ENCODE measurements at places on chromosomes 12 and 14.

DNA sequence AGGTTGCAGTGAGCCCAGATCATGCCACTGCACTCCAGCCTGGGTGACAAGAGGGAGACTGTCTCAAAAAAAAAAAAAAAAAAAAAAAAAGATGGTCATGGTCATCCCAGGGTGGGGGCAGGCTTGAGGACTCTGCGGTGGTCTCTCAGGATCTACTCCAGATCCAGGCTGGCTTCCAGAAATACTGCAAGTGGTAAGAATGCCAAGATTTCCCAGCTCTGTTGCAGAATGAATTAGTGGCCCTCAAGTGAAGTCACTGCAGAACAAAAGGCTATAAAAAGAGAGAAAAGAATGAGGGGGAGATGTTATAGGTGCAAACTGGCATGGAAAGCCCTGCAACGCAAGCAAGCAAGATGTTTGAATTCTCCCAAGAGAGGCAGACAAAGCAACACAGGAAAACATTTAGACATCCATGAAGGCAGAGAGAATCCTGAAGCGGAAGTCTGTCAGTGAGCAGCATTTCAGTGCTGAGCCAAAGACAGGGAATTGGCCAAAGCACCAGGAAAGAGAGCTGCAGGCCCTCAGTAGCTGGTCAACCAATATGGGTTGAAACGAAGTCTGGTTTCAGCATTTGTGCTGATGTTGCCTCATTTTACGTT, 31.9 kb upstream of the ETFBKMT start:
- DNase-seq = no peak

GRCh38 chr12:52437508-52437907, 3.3 kb upstream of the KRT75 start:
- no peak for DNase-seq

GRCh38 chr14:56121816-56122215, 3.6 kb downstream of the PELI2 start:
- DNase-seq = no peak

- DNase-seq = no peak
Measured at GRCh38 chr14:47252802-47253201, 422.6 kb downstream of the MDGA2 start.

DNA sequence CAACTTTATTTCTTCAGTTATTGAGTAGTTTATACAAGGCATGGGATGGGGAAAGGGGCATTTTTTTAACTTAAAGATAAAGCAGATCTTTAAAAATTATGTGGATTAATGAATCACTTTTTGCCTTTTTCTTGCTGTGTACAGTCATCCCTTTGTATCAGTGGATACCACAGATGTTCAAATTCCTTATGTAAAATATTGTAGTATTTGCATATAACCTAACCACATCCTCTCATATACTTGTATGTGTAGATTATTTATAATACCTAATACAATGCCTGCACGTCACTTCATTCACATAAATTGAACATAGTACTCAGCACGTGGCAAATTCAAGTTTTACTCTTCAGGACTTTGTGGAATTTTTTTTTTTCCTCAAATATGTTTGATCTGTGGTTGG, 66.5 kb upstream of the MON2 start:
- no peak for DNase-seq

- DNase-seq = no peak
Measured at GRCh38 chr12:69908203-69908602, 83.2 kb downstream of the MYRFL start.

DNA sequence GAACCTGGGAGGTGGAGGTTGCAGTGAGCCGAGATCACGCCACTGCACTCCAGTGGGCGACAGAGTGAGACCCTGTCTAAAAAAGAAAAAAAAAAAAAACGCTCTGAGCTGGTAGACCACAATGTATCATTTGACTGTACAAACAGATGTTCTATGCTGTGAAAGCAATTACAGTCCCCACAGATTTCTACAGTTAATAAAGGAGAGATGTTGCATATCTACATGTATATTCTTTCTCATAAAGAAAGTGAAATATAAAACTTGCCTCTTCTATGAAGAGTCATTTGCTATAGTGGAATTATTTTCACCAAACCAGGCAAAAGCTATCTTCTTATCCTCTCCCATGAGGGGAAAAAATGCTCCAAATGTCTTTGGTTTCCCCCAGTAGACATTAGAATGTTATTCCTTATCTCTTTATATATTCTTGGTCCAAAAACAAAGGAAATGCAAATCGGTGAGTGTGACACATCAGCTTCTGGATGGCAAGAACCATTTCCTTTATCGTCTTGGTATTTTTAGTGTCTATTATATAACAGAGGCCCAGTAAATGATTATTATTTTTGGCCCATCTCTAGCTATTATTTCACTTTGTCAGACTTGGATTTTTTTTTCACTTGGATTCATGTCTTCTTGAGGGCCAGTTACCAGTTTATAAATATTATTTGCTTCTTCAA, 230.4 kb downstream of the SSPN start:
- DNase-seq = peak; percentile 40

DNA sequence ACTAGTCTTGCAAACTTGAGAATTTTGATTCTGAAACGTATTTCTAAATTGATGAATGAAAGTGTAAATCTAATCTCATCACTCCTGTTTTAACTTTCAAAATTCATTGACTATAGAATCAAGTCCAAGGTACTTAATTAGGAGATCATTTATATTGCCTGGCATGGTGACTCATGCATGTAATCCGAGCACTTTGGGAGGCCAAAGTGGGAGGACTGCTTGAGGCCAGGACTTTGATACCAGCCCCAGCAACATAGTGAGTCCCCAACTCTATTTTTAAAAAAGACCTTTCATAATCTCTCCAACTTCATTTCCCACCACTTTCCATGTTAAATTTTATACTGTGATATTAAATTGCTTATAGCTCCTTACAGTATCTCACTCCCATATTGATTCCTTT, 3.0 kb upstream of the MIPOL1 start:
- no peak for DNase-seq

DNA sequence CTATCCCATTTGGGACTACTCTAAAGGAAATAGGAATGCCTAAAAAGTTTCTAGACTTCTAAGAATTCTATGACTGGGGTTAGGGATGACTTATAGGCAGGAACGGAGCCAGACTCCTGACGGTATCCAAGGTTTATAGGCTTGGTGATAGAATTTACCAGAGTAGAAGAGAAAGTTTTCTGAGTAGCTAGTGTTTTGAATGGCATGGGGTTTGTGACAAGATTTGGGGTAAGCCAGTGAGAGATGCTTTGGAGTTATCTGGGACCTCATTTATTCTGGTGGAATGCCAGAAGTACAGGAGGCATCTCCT, 444.6 kb downstream of the RAD51B start:
- no peak for DNase-seq

- DNase-seq = peak; percentile 51
Measured at GRCh38 chr14:39841088-39841487, 408.9 kb upstream of the FBXO33 start.

GRCh38 chr14:36856095-36856878, 194.6 kb downstream of the PAX9 start:
- DNase-seq = no peak

DNA sequence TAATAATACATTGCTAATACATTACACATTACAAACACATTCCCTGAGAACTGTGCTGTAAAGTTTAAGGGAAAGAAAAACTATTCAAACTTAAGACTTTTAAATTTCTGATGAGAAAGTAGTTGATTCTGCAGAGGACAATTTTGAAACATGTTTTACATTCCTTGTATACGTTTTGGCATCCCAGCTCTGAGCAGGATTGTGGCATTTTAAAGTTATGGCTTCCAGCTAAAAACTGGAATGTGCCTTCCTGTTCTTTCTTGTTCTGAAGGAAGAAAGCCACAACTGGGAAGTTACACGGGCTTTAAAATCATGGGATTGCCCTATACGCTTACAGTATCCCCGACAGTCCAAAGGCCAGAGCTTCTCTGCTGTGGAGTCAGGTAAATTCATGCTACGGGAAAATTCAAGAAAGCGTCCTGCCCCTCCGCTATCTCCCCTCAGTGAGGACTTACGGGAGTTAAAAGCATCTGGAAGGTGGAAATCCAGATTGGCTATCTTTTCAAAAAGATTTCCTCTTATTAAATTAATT, 10.8 kb upstream of the KLHL42 start:
- DNase-seq = no peak

- DNase-seq = no peak
Measured at GRCh38 chr12:91373086-91373485, 190.5 kb upstream of the DCN start.

GRCh38 chr12:26919216-26919555, 18.6 kb downstream of the INTS13 start:
- DNase-seq = no peak

GRCh38 chr14:100065111-100065871, at the start of gene EVL:
TSS of gene EVL (plus strand) at chr14:100065422. CDS start at chr14:100065501, 79 bp downstream.
- peak; percentile 92 for DNase-seq

- peak; percentile 85 for DNase-seq
Measured at GRCh38 chr14:91418387-91419043, 895 bp upstream of the CCDC88C start.

DNA sequence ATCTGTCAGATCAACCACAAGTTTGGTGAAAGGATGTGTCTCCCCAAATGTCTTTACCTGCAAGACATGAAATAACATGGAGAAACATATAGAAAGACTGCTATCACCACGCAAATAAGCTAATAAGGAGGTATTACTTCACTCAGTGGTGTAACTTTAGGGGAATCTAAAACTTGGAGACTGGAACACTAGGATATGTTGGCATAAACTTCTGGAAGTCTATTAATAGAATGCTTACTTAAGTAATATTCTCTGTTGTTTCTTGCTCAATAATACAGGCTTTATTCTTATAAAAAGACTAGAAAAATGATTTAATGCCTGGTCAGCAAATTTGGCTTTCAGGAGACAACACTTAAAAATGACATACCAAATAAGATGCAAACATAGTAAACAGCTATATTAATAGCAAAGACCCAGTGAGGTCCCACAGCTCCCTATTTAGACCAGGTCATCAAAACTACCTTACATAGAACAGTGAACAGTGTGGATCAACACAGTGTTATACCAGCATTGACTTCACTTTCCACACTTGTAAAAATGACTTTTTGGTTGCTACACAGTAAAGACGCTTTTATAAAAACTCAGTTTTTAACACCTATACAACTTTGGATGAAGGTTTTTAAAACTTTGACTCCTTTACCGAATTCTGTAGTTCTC, 18.9 kb upstream of the HAL start:
- no peak for DNase-seq

DNA sequence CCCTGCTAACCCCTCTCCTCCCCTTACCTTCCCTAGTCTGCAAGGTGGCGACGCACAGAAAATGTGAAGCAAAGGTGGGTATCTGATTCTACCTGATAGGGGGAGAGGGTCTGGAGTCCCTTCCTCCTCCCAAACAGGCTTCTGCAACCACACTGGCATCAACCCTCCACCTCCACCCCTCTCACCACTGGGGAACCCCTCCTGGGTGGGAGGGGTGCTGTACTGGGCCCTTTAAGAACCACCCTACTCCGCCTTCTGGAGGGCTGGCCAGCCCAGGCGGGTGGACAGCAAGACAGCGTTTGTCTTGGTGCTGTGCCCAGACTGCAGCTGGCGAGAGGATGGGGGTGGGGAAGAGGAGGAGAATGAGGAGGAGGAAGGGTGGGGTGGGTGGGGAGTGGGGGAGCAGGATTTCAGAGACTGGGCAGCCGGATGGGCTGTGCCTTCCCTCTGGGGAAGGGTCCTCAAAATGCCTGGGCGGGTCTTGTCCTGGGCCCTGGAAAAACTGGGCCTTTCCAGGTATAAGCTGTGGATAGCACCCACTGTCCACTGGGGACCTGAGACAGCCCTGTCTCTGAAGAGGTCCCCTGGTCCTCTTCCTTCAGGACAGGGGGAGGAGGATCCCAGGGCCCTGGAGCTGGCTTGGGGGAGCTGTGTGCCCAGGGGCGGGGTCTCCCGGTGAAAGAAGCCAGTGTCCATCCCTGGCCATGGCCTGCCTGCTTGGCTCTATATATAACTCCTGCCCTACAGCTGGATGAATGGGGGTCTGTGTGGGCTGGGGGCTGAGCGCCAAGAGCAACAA, 2.8 kb downstream of the TNS2 start:
- DNase-seq = no peak

- DNase-seq = peak; percentile 70
Measured at GRCh38 chr12:92827836-92828431, 101.2 kb downstream of the EEA1 start.

- DNase-seq = no peak
Measured at GRCh38 chr12:101470939-101471338, 4.2 kb upstream of the SPIC start.

DNA sequence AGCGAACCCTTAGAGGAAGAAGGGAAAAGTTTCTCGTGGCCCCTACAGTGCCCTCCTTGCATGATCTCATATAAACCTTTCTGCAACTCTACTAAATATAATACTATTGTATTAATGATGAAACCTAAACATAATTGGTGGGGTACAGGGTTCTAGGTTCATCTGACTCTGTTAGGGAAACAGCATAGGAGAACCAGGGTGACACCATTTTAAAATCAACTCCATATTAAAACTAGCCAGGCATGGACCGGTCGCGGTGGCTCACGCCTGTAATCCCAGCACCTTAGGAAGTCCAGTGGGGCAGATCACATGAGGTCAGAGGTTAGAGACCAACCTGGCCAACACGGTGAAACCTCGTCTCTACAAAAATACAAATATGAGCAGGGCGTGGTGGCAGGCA, 15.0 kb upstream of the RND1 start:
- DNase-seq = no peak

GRCh38 chr12:72498354-72498753, 226.2 kb downstream of the TRHDE start:
- DNase-seq = no peak

DNA sequence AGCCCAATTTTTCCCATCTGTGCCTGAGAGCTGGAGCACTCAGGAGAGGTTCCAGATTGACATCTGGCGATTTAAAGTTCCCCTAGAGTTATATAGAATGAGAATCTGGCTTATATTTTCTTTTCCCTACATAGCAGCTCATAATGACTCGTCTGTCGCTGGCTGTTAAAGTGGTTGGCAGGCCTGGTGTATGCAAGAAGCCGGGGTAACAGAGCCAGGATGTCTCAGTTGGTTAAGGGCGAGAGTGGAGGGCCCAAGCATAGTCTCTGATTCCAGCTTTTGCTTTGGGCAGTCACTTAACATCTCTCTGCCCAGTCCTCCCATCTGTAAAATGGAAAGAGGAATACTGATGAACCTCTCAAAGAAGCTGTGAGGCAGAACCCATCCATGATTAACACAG, 751.6 kb downstream of the NOVA1 start:
- DNase-seq = no peak

DNA sequence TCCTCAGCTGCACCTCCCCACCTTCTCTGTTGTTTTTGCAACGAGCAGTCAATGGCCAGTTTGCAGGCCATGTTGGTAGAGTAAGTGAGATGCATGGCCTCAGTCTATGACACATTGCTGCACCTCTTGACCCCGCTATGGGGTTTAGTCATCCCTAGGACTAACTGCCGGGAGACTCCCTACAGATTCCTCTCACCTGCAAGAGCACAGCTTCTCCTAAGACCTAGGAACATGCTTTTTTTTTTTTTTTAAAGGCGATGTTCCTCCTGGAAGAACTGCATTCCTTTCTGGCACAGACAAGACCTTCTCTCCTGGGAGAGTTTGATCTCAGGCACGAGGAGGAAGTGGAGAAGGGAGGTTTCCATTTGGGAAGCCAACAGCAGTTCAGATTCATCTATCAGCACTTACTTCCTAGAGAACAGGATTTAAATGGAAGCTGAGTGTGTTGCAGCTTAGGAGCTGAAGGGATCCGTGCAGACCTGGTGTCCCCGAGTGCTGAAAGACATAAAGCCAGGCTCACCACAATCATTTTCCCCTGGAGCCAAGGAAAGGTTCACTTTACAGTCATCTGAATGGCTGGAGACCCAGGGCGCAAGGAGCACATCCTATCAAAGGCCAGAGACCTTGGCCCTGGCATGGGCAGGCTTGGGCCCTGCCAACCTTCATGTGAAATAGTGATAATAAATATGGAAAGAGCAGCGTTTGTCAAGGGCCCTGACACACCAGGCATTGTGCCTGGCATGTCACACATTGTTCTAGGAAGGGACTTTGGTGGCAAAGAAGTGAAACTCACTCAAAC, 104.1 kb downstream of the LGMN start:
- no peak for DNase-seq
